ENCODE measurements at places on chromosomes 2 and 18.

DNA sequence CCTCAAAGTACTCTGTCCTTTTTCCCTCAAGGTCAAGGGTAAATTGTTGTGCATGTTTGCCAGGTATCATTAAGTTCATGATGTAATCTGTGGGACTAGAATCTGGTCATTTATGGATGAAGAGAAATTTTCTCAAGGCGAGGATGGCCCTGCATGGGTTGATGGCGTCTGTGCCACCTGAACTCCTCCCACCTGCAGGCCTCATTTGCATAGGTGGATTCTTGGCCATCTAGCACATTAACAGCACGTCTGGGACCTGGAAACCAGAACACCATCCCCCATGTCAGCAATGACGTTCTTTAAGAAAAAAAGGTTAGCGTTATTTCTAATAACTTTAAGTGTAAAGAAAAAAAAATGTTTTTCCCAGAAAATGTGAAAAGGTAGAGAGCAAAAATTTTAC, 145.8 kb downstream of the ESCO1 start:
- no peak for DNase-seq

GRCh38 chr2:203237346-203238238, 1.2 kb upstream of the CYP20A1 start:
- no peak for DNase-seq

DNA sequence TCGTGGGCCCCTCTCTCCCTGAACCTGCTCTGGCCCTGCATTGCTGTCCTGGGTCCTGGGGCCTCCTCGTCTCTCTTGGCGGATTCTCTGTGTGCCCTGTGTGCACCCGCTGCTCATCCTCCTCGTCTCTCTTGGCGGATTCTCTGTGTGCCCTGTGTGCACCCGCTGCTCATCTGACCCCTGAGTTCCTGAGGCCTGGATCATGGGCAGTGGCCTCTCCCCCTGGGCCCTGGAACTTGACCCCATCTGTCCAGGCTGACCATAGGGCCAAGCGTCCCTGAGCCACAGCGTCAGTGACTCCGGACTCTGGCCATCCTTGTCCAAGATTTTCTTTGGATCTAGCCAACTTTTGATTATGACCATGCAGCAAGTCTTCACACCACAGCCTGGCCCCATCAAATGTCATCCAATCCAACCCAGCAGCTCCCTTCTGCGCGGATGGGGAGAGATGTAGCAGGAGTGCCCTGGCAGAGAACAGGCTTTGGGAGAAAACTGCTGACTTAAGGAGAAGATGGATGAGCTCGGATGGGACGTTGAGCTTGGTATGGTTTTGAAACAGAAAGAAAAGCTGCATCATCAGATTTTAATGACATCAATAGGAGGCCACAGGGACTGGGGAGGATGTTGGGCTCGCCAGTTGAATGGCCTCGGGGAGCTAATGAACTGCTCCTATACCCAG, 455.1 kb upstream of the HS6ST1 start:
- DNase-seq: no peak

- no peak for DNase-seq
Measured at GRCh38 chr2:156021146-156022040, 311.1 kb downstream of the NR4A2 start.

DNA sequence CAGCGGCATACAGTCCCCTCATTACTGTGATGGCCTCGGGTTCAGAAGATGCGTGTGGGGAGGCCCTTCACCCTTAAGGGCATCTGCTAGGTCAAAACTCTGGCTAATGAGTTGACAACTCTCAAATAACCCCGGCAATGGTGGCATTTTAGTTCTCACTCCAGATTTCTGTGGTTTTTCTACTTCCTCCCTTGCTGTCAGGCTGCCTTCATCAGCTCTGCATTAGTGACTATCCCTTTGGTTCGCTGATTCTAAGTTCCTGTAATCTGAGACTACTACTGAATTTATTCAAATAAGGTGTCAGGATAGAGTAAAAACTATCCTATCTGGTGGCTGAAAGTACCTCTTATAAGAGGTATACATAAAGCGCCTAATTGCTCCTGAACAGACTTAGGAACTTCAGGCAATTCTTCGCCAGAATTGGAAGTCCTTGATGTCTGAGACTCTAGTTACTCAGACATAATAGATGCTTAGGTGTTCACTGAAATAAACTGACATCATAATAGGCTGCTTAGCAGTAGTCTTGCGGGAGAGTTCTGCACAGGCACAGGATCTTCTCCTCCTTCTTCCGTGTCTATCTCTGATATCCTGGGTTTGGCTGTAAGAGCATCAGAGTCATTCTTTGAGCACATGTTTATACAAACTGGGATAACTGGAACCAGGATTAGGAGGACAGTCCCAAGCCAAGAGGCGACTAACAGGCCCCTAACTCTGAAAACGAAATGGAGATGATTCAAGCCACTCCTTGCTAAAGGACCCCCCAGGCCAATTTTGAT, 194.5 kb downstream of the DNER start:
- no peak for DNase-seq

DNA sequence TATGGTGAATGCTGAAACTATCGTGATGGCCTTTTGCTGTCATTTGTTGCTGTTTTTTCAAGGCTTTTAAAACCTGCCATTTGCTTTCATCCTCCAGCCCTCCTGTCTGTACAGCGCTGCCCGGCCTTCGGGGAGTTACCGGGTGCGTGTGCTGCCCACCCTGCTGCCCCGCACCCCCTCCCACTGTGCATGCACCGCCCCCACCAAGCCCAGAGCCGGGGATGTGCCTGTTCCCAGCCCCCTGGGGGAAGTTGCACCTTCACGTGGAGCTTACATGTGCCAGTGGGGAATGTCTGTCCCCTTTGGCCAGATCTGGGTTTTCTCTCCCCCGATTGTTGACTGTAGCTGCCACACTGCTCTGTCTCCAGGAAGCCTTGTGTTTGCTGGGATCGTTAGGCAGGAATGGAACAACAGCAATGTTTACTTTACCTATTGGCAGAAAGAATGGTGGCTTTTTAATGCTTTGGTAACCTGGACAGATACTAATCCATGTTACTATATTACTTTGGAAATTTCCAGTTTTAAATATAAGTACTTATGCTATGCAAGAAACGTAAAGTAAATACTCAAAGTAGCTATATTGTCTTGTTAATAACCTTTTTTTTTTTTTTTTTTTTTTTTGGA, 64.8 kb upstream of the RBM44 start:
- no peak for DNase-seq

- no peak for DNase-seq
Measured at GRCh38 chr2:237935740-237936452, 30.9 kb upstream of the UBE2F start.

DNA sequence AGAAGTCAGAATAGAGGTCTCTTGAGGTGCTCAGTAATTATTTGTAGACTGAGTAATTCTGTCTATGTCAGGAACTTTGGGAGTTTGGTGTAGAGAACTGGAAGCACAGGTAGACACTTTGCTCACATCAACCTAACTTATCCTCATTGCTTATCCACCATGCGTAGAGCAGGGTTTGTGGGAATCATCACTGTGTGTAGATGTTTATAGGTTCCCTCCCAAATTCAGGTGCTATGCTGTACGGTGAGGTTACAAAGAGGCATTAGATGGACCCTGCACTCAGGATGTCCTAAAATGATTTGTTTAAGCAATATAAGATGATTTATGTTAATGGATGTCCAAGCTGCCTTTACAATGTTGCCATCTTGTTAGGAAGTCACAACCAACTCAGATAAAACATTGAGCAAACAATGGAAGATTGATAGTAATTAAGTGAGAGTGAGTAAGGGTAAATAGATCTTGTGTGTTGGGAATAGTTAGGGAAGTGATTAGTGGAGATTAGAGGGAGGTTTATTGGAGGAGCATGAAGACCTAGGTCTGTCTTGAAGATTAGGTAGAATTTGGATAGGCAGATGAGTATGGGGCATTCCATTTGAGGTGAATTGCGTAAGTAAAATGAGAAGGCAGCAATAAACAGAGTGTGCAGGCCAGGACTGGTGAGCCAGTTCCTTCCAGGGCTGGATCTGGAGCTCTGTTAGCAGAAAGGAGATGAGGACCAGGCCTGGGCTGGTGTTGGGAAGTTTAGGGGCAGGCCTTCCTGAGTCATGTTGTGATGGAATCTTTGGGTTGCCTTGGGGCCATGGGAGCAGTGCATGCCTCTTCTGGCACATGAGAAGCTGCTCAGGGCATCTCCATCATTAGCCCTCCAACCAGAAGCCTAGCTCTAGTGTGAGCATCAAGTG, 12.1 kb downstream of the EPAS1 start:
- DNase-seq: no peak

GRCh38 chr2:12183032-12183645, 436.7 kb downstream of the LPIN1 start:
- DNase-seq: no peak

DNA sequence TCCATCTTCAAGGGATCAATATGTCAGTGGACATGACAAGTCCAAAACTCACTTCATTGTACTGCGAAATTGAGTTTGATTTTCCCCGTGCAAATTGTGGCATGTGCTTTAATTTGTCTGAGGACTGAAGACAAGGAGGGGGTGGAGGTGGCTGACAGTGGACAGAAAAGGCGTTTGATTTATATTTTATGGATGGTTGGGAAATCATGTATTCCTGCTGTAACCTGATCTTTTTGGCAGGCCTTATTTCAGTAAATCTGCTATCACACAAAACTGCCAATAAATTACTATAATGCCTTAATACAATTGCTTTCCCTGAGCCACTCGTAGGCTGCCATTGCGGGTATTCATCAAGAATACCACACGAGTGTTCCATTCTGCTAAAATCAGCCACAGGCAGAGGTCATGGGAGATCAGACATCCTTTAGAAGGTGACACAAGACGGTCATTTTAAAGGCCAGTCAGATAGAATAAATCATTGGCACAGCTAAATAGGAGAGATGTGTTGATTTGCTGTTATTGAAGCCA, 720.5 kb downstream of the MBD2 start:
- no peak for DNase-seq

DNA sequence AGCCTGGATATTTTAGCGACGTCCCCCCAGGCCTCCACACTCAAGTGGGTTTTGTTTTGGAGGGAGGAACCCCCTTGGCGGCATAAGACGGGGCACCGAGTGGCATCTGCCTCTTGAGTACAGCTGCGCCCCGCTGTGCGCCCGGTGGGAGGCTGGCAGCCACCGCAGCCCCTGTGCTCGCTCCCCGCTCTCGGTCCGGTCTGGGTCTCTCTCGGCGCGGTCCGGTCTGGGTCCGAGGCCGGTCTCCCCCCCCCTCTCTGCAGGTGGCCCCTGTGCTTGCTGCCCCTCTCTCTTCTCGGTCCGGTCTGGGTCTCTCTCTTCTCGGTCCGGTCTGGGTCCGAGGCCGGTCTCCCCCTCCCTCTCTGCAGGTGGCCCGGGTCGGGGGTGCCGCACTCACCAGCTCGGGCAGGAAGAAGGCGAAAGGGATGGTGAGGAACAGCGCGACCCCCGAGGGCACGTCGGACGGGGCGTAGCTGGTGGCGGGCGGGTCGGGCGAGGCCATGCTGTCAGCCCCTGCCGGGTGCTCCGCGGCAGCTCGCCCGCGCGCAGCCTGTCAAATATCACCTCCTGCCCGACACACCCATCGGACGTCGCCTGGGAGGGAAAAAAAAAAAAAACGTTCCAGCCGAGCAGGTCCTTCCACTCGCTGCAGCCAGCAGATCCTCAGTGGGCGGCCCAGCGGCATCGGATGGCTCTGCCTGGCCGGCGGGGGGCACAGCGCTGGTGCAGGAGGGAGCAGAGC, at the start of gene MALL:
Gene MALL, minus strand, starts transcription at position 532 of the 742 bp plus-strand sequence. Its CDS starts 30 bp downstream, at position 502.
- peak; percentile 22 for DNase-seq

DNA sequence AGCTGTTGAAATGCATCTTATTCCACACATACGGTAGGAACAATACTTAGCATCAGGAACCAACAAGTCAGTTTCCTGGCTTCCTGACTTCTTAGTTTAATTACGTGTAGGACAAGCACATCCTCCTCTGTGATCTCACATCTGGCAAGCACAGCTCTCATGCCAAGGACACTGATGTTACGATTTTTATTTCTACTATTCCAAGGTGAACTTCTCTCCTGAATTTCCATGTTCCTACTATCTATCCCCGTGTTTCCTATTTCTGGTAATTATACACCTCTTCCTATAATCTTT, 374.0 kb downstream of the NCKAP5 start:
- DNase-seq: no peak

DNA sequence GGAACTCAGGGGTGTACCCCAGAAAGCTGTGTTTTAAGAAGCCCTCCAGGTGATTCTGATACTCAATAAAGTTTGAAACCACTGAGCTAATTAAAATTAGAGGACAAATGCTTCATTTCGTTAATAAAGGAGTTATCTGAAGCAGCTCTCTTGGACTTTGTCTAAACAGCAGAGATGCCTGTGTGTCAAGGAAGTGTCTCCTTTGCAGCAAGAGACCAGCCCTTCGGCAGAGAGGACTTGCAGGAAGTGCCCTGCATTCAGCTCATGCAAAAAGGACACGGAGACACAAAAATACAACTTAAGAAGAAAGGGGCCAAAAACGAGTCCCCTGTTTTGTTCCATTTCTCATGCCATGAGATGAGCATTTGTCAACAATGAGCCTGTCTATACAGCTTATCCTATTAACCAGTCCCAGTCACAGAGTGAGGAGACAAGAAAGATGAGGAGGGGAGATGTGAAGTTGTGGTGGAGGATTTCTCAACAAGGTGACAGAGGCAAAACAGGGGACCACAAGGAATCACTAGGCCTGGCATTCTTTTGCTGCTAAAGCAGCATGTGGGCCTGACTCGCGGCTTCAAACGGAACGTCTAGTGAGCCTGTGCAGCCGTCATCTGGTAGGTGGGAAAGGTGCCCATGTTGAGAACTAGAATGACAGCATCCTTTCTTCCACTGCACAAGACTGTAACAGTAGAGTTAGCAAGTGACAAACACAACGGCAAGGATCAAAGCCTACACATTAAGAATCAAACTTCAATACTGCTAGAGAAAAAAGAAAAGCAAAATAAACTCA, 152.3 kb downstream of the ANTXR1 start:
- no peak for DNase-seq

GRCh38 chr2:204871231-204871953, 326.1 kb downstream of the PARD3B start:
- no peak for DNase-seq

DNA sequence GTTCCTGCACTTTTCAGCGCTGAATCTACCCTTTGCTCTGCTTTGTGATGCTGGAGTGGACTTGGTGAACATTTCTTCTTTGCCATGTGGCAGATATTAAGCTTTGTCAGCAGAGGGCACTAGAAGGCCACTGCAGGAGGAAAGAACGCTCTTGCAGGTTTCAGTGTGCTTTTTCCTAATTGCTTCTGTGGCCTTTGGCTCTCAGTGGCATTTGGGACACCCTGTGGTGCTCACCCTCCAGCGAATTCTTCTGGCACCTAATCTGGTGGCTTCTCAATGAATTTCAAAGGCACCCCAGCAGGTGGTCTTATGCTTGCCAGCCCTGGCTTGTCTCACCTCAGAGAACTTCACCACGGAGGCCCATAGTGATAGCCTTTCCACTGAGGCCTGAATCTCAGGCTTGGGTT, 146.7 kb downstream of the MYO3B start:
- peak; percentile 15 for DNase-seq

DNA sequence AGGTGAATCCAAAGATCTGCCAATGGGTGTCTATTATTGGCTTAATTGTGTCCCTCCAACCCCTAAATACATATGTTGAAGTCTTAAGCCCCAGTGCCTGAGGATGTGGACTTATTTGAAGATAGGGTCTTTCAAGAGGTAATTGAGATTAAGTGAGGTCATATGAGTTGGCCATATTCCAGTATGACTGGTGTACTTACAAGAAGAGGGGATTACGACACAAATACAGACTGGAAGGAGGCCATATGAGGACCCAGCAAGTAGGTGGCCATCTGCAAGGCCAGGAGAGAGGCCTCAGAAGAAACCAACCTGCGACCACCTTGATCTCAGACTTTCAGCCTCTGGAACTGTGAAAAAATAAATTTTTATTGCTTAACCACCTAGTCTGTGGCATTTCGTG, 121.1 kb upstream of the FN1 start:
- no peak for DNase-seq
